HFFc6 (cell line): ENCODE measurements at places on chromosomes 3 and 15.

DNA sequence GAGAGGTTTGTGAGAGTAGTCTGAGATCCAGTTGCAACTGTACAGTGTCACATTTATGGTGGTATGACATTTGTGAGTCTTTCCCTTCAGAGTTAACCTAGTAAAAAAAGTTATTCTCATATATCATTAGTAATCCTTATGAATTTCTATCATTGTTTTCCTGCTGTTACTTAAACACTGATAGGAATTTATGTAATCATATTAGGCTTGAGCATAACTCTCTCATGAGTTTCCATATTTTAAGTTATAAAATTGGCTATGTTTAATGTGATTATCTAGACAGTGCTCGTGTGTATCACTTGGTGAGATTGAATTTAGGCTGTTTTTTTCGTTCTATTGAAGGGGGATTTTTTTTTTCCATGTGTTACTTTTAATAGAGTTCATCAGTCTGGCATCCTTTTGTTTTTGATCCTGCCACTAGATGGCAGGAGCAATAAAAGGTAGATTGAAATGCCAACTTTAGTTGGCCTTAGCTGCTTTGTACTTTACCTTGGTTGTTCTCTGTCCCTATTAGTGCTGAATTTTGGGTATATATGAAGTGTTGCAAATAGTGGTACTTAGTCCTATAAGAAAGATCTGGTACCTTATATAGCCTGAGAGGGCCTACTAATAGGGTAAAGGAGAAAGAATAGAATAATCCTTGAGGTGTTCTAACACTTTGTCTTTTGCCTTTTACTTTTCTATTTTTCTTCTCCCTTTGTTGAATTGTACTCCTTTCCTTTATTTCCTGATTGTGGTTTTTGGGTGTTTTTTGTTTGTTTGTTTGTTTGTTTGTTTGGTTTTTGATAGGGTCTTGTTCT, 17.9 kb downstream of the STT3B start:
- no peaks in the 10 kb centered on the region; the same call in 1 of the 2 replicates for H3K36me3 ChIP-seq
- peak; percentile 15 for DNase-seq
- H3K4me1 ChIP-seq, result peaks cover 48% of the 10 kb centered on the region
- H3K27ac ChIP-seq, result no peak overlapping the region
- no peaks in the 10 kb centered on the region; the same call in 1 of the 2 replicates for H3K27me3 ChIP-seq

DNA sequence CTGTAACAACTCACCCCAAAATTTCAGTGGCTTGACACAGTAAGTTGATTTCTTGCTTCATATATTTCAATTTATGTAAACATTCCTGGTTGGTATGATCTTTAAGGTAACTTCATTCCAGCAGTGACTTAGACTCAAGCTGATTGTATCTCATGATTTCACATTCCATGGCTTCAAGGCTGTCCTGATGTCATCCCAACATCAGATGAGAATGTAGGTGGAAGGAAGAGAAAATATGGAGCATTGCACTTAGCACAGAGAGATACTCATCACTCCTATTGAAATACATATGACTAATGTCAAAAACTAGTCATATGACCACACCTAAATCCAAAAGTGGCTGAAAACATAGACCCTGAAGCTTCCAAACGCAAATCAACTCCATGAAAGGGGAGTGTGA, 793.8 kb downstream of the TBL1XR1 start:
- no peak overlapping the region for H3K4me3 ChIP-seq
- H3K27me3 ChIP-seq, result no peaks in the 10 kb centered on the region
- H3K4me1 ChIP-seq, result peaks cover 12% of the 10 kb centered on the region
- H3K27ac ChIP-seq, result no peak overlapping the region
- no peak for DNase-seq

DNA sequence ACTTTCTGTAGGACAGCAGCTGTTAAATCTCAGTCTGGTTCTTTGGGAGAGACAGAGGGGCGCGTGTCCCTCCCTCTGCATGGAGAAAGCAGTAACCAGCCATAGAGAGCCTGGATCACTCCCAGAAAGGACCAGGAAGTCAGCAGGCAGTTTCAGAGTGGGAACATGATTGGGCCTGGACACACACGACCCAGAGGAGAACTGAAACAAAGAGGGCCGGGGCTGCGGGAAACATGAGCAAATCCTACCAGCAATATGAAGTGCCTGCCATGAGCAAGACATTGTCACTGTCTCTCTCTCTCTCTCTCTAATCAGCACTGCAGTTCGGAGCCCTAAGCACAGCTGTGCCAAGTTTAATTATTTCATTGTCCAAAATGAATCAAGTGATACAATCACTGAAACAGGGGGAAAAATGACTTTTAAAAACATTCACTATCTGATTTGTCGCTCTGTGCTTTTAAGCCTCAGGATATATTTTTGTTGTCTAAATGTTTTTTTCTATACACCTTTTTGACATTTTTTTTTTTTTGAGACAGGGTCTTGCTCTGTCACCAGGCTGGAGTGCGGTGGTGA, 17.6 kb downstream of the MUC13 start:
- peak overlapping the region; percentile 0; the same call in 1 of the 2 replicates for H3K4me3 ChIP-seq
- peaks cover 29% of the 10 kb centered on the region for H3K27me3 ChIP-seq
- peaks cover 15% of the 10 kb centered on the region for H3K4me1 ChIP-seq
- H3K36me3 ChIP-seq, result no peaks in the 10 kb centered on the region
- H3K27ac ChIP-seq, result no peak overlapping the region
- DNase-seq, result no peak

- no peak overlapping the region for H3K4me3 ChIP-seq
- H3K36me3 ChIP-seq, result no peaks in the 10 kb centered on the region
- H3K27me3 ChIP-seq, result no peaks in the 10 kb centered on the region
- H3K4me1 ChIP-seq, result no peaks in the 10 kb centered on the region
Observed at GRCh38 chr3:76352051-76352450, 566.7 kb upstream of the ZNF717 start.

DNA sequence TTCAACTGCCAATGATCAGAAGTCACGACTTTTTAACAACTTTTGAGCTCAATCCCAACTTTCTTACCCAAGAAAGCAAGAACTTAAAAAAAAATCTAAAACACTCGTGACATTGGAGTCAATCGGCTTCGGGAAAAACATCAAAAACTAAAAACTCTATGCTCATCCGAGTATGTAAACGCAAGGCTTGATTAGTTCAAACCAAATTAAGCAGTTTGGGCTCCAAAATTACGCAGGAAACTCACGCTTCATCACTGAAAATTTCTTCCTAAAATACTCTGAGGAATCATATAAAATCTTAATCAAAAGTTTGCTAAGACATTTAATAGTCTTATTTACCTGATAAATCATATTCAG, 1.6 kb downstream of the TRA2B start:
- DNase-seq, result no peak
- peaks cover 12% of the 10 kb centered on the region for H3K27me3 ChIP-seq
- peak overlapping the region; percentile 100 for H3K4me3 ChIP-seq
- peak overlapping the region; percentile 100 for H3K27ac ChIP-seq

DNA sequence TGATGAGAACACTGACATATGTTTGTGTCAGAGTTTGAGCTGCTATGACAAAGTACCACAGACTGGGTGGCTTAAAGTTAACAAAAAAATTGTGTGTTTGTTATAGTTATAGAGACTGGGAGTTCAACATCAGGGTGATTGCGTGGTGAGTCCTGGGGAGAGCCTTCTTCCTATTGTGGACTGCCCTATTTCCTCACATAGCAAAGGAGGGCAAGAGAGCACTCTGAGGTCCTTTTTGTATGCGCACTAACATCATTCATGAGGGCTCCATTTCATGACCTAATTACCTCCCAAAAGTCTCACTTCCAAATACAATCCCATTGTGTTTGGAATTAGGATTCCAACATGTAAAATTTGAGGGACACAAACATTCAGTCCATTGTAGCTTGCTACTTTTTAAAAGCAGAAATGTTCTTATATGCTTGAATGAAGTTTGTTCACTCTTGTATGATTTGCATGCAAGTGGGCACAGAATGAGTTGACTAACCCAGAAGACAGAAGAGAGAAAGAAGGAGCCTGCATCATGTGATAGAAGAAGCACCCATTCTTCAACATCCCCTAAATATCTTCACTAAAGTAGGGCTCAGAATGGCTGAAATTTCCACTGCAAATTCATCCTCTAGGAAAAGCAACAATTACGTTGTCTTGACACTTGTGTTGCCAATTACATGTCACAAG, 18.9 kb upstream of the ALCAM start:
- no peak overlapping the region for H3K4me3 ChIP-seq
- peaks cover 47% of the 10 kb centered on the region for H3K4me1 ChIP-seq
- H3K27me3 ChIP-seq, result no peaks in the 10 kb centered on the region; the same call in 1 of the 2 replicates
- H3K27ac ChIP-seq, result no peak overlapping the region

DNA sequence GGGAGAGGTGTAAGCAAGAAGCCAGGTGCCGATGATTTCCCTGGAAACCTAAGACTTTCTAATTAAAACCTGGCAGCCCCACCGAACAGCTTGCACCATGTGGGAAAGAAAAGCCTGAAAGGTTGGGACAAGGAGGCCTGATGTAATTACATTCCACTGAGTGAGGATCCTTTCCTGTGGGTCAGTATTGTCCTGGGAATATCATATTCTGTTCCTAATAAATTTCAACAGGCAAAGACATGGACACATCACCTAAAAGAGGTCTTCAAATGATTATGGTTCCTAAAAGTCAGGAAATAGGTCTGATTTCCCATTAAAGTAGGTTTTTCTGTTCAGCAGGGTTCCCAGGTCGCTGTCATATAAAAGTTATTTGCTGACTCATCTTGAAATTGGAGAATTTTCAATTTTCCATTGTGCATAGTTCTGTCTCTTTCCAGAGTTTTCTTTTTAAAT, 58.5 kb downstream of the DUT start:
- H3K4me3 ChIP-seq, result peak overlapping the region; percentile 40; the same call in 1 of the 2 replicates
- peaks cover 10% of the 10 kb centered on the region for H3K27me3 ChIP-seq
- DNase-seq, result peak; percentile 42
- peaks cover 13% of the 10 kb centered on the region for H3K36me3 ChIP-seq
- H3K27ac ChIP-seq, result peak overlapping the region; percentile 85

DNA sequence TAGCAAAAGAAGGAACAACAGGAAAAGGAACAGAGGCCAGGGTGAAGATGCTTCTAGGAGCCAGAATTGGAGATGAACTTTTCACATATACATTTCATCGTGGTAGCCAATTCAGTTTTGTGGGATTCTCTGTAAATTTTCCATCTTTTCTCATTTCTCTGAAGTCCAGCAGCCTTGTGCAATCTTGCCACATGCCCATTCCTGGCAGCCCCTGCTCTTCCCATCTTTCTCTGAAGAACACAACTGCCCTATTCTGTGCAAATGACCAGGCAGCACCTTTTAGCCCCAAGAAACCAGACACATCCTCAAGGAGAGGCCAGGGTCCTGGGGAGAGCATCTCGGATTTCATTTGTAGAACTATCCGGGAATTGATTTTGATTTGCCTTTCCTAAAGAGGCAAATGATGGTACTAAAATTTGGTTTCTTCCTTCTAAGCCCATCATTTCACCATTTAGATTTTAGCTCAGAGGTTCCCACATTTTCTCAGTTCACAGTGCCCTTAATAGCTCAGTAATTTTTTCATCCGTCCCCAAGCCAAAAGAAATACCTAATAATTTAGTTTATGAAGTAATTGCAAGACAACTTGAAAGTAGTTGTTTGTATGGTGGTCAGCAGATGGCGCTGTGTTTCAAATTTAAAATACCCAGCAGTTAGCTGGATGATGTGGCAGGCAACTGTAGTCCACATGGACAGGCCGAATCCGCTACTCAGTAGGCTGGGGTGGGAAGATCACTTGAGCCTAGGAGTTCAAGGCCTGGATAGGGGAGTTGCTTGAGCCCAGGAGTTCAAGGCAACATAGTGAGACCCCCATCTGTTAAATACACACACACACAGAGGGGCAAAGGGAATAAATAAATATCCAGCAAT, 61.3 kb upstream of the ACKR4 start:
- H3K27me3 ChIP-seq, result no peaks in the 10 kb centered on the region; the same call in 1 of the 2 replicates
- H3K4me3 ChIP-seq, result no peak overlapping the region
- H3K4me1 ChIP-seq, result peaks cover 41% of the 10 kb centered on the region
